ENCODE measurements at places on chromosomes 6 and 20.
A peak's percentile ranks its signal among the peaks of the same experiment; 100 is the strongest.

DNA sequence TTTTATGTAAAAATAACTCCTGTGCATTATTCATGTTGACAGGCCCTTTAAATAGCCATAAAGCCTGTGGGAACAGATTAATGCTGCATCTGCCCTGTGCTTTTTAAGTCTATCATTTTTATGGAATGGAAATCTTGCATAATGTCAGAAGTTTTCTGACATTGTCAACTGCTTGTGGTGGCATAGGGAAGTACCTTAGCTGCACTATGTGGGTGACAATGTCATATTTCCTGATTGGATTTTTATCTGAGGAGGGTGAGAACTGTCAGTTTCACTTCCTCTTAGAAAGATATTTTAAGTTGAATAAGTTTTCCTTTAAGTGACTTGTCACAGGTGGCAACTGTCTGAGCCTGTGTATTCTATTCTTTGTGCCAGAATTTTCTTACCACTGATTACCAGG, 267.9 kb downstream of the PLCB1 start:
- DNase-seq: no peak

- DNase-seq: no peak
Measured at GRCh38 chr6:137944793-137945498, 77.9 kb downstream of the TNFAIP3 start.

DNA sequence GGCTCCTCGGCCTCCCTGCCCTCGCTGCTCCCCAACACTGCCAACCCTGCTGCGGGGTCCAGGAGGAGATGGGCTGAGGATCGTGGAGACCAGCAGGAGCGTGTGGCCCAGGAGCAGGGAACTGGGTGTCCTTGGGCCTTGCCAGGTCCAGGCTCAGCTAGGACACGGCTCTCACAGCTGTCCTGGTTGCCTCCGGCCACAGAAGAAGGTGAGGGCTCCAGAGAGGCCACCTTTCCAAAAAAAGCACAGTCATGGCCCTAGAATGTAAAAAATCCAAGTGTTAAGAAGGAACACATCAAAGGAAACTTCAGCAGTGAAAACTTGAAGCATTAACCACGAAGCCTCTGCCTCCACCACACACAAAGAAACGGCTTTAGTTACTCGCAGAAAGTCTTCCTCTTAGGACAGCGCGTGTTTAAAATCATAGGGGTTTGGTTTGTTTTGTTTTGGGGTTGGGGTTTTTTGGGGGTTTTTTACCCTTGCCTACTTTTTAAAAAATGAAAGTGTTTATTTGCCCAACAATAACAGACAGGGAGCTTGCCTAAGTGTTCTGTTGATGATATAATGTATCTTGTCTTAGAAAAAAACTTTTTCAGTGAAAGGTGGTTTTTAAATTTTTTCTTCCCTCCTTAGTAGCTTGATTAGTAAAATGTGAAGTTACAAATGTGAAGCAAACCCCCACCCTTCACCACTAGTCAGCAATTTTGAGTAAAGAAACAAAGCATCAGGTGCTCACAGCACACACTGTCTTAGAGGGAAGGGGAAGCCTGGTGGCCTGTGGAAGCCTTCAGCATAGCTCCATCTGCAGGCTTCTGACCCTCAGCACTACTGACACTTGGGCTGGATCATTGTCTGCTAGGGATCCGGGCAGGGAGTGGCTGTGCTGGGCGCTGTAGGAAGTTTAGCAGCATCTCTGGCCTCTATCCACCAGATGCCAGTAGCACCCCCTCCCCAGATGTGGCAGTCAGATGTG, 60.0 kb downstream of the PTPN1 start:
- DNase-seq: no peak

DNA sequence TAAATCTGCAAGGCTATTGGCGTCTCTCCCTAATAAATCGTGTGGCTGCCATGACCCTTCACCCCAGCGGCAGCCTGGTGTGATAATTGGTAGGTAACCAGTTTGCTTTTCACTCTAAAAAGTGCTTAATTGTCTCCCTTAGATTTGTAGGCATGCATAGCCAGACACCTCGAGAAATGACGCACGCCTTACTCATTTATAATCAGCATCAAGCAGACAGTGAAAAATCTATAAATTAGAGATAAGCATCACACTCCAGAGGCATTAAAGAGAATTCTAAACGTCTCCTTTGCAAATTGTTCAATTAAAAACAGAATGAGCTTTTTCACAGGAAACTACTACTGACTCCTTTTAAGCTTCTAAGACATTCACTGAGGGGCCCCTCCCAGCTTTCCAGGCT, 110.2 kb upstream of the RPS6KA2 start:
- no peak for DNase-seq

DNA sequence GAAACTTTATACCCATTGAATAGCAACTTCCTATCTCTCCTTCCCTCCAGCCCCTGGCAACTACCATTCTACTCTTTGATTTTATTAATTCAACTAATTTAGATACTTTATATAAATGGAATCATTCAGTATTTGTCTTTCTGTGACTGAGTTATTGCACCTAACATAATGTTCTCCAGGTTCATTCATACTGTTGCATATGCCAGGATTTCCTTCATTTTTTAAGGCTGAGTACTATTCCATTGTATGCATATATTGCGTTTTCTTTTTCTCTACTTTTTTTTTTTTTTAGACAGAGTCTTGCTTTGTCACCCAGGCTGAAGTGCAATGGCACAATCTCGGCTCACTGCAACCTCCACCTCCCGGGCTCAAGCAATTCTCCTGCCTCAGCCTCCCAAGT, 49.5 kb upstream of the BEND6 start:
- DNase-seq: no peak

DNA sequence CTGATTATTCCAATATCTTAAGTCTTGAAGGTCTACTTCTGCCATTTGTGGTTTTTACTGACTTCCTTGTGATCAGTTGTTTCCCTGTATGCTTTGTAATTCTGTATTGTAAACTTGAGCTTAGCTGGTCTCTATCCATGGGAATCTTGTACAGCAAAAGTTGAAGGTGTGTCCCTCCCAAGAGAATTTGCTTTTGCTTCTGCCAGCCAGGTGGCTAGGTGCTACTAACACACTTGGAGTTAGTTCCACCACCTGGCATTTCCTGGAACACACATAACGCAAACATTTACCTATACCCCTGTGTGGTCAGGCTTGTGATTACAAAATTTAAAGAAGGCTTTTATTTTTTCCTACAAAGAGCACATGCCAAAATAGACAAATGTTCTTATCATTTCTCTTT, 141.2 kb downstream of the GRM4 start:
- no peak for DNase-seq

DNA sequence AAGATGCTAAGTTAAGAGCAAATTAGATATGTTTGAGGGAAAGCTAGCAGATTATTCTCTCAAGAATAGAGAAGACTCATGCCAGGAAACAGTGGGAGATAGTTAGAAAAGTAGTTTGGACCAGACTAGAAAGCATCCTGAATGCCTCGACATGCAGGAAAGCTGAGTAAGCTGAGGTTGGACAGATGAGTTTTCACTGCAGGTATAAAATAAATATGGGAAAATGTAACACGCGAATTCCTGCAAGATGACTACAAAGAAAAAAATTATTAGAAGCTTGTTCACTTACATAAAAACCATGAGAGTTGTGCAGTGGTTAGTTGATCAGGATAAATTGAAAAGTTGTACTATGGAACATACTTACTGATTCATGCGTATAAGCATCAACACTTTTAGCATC, 484.2 kb upstream of the MANEA start:
- no peak for DNase-seq

DNA sequence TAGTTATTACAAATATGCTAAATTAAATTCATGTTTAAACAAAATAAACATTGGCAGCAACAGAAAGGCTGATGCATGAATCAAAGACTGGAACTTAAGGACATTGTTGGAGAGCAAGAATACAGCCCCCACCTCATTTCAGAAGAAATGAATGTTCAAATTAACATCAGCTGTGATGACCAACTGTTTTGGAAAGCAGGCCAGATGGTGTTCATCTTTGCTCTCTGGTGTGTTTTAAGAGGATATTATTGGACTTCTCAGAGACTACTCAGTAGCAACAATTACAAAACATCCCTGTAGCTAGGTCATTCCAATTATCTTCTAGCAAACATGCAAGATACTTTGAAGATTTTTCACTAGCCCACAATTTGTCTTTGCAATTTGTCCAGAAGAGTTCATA, 118.6 kb upstream of the DOK5 start:
- no peak for DNase-seq

DNA sequence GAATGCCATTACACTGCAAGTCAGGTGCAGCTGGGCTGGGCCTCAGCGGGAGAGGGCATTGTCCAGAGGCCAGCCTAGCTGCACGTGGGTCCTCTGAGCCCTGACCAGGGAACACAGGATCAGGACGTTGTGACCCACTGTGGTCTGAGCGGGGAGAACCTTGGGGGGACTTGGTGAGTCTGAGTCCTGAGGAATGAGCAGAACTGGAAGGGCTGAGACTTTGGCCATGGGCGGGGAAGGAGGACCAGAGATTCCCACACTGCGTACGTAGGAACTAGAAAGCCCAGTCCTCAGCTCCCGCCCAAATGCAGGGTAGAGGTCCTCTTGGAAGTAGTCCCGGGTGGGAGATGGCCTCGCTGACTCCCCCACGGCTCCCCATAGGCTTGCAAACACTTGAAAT, 42.5 kb downstream of the GABRR2 start:
- DNase-seq: no peak

DNA sequence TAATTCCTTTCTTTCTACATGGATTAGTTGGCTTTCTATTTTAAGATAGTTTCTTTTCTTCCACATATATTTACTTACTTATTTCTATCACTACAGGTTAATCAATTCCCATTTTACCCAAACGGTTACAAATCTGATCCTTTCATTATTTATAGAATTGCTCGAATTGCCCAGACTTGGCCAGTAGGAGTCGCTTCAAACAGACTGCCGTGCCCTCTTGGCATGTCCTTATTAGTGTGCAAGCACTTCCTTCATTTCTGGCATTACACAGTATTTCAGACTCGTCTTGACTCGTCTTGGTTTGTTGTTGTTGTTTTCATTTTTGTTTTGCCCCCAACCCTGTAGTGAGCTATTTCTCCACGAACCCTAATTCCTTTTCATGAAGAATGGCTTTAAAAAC, 74.6 kb downstream of the SAMD3 start:
- no peak for DNase-seq

- DNase-seq: peak; percentile 35
Measured at GRCh38 chr20:59598625-59599310, 5.6 kb upstream of the PHACTR3 start.

DNA sequence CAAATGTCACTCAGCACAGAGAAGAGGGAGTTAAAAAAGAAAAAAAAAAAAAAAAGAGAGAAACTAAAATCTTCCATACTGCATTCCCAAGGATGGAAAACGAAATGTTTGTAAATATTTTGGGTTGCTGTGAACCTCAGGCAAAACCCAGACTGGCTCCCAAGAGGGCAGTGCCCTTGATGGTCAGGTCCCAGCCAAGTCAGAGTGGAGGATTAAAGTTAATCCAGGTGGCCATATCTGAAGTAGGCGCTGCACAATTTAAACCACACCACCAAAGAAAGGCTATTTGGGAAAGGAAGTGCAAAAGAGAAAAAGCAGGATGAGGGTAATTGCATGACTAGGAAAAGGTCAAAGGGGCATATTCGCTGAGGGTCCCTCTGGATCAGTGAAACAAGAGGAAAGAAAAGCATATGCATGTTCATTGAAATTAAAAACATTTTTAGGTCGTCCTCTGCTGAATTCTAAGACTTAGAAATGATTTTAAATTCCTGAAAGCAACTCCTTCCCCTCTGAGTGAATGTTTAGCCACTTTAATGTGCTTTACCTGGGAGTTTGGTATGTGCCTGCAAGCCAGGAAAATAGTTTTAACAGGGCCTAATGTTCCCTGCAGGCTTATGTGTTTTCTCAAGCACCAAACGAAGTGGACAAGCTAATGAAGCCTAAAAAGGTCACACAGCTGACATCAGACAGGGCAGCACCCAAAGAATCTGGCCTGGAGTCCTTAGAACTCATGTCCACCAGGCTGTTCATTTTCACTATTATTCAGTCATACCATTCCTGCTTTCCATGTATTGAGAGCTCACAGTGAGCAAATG, 159.1 kb downstream of the HACE1 start:
- DNase-seq: no peak

DNA sequence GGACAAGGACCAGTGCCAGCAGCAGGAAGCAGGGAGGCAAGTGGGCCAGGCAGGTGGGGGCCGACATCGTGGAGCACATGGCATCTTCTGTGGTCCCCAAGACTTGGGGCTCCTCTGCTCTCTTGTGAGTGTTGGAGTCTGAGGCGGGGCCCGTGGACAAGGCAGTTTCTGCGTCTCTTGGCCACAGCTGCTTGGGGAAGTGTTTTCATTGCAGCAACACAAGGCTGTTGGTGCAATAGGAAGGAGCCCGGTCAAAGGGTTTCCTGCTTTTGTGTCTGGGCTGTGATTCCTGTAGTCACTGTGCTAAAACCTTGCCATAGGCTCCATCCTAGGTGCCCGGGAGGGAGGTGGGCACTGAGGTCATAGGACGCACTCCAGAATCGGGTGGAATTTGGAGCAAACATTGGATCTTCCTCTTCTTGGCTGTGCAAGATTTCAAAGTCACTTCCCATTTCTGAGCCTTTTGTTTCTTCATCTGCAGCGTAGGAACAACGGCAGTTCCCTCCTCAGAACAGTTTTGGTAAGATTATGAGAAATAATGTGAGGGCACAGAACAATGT, at the start of gene SIRPB2:
Gene SIRPB2, minus strand, starts transcription at position 140 of the 560 bp plus-strand sequence. Its CDS starts 61 bp downstream, at position 79.
- DNase-seq: no peak

GRCh38 chr6:17497535-17498095, 102.5 kb upstream of the FAM8A1 start:
- DNase-seq: no peak

DNA sequence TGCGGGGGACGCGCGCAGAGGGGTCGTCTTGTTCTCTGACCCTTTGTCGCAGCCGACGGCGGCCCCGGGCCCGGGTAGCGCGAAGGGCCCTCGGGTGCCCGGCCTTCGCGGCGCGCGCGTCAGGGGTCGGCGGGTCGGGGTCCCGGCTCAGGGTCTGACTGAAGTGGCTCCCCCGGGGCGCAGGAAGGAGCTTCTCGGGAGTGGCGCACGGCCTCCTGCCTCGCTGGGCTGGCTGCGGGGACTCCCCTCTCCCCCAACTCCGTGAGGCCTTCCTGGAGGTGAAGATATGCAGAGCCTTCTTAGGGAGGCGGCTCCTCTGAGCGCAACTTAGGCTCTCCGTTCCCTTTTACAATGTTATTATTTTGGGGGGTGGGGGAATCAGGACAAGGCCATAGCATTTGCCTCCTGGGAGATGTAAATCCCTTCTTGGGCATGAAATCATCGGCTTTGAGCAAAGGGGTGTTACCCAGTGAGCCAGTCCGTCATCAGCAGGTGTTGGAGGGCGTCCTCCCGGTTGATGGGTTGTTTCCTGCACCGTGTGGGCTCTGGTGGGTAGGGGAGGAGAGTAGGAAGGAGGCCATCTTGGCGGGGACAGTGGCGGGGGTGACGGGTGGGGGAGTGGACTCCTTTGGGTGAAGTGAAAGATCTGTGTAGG, 523 bp downstream of the CDS2 start:
- DNase-seq: no peak

- DNase-seq: no peak
Measured at GRCh38 chr6:11909696-11910132, 102.4 kb upstream of the HIVEP1 start.

All from occipital lobe (tissue), 3 donors.